CD8-positive, alpha-beta memory T cell (primary cell): ENCODE measurements at places on chromosomes 7 and 10. TPM values are rescaled to one million over a fixed set of nuclear protein-coding genes. Genes with fewer than 3 reads are reported as not detected.

SPDYE8 gene
- total RNA-seq: not detected

CPA5 gene
- total RNA-seq: 1.0 TPM

C10orf67 gene
- total RNA-seq: not detected

RASA4B gene
- 22.0 TPM for total RNA-seq

MMP21 gene
- not detected for total RNA-seq

SLC26A3 gene
- not detected for total RNA-seq

SPOCK2 gene
- 69.2 TPM for total RNA-seq

WNT2 gene
- not detected for total RNA-seq

NMT2 gene
- 16.1 TPM for total RNA-seq

PAOX gene
- 6.7 TPM for total RNA-seq

TMEM213 gene
- total RNA-seq: not detected

PDE6C gene
- not detected for total RNA-seq

SH2D4B gene
- 0.13 TPM for total RNA-seq

ABCB4 gene
- 0.44 TPM for total RNA-seq

NOS3 gene
- 9.9 TPM for total RNA-seq

- DNase-seq: no peak
Observed at GRCh38 chr7:50185208-50185607, 92.2 kb upstream of the ZPBP start.

- DNase-seq: no peak
Observed at GRCh38 chr10:48288661-48289060, 14.2 kb upstream of the FRMPD2 start.

DNA sequence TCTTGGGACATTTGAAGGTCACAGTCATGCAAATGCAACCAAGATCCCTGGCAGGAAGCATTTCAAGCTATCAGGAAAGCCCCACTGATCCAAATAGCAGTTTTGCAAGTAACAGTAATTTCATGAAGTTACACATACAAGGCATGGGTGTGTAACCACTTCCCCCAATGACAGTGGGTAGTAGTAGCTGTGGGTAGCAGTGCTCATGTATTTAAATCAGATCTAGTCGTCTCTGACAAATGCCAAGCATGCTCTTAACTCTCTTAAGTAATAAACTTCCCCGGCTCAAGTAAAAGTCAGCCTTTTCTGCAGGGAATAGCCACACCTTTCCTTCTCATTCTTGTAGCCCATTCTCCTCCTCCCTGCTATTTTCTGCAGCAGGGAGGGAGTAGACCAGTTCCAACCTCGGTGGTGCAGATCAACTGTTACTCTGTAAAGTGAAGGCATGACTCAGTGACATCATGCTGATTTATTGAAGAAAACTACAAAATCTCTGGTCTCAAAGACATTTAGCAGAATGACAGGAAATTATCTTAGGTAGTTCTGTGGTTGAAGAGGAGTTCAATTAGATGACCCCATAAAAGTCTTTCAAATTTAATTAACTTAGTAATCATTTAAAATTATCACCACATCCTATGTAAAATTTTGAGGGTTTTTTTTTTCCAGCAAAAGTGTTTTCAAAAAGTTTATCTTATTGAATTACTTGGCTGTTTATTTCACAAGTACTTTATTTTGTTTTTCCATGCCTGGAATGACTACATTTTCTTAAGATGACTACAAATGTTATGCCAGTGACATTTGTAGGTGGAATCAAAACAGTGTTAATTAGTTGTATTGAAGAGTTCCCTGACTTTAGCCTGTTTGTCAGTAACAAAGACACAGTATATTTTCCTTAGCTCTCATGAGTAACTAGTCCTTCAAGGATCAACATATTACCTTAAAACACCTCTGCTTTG is 568.3 kb downstream of the INHBA start:
- DNase-seq: no peak

- no peak for DNase-seq
Observed at GRCh38 chr10:72663971-72664370, 28.0 kb upstream of the MCU start.

- no peak for DNase-seq
Observed at GRCh38 chr7:104955276-104955675, 58.7 kb upstream of the KMT2E start.

DNA sequence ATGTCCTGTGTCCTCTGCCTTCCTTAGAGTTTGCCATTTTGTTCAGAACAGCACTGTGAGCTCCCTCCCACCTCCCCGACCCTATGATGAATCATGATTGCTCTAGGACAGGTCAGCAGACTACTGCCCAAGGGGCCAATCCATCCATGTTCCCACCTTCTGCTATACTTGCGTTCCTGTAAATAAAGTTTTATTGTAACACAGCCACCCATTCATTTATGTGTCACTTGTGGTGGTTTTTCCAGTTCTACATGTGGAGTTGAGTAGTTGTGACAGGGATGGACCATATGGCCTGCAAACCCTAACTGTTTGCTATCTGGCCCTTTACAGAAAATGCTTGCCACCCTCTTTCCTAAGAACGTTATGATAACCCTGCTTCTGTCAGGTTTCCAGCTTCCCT is 387.8 kb downstream of the SDK1 start:
- no peak for DNase-seq

DNA sequence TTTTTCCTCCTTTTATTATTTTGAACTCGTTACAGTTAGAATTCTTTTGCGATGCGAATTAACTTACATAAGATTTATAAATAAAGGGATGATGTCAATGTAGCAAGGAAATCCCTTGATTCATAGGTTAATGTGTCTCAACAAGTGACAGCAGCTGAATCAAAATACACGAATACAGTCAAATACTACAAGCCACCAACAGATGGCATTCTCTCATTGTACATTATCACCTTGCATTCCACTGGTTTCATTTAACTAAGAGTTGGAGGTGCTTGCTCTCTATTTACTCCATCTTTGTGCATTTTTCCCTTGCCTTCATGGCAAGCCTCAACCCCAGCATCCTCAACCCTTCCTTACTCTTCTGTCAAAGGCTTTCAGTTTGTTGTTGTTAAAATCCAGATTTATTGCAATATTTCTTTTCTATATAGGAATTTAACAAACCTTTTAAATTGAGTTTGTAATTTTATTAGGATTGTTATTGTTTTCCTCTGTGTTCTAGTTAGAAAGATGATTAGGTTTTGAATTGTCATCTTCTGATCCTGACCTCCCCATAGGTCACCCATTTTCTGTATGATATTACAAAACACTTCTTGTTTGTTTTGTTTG is 78.3 kb downstream of the SLC25A40 start:
- DNase-seq: peak; percentile 30

GRCh38 chr7:140397784-140398750 is at the start of gene SLC37A3:
TSS of gene SLC37A3 (minus strand) at chr7:140398530. CDS start at chr7:140382526, 16,004 bp downstream.
- DNase-seq: peak; percentile 88

DNA sequence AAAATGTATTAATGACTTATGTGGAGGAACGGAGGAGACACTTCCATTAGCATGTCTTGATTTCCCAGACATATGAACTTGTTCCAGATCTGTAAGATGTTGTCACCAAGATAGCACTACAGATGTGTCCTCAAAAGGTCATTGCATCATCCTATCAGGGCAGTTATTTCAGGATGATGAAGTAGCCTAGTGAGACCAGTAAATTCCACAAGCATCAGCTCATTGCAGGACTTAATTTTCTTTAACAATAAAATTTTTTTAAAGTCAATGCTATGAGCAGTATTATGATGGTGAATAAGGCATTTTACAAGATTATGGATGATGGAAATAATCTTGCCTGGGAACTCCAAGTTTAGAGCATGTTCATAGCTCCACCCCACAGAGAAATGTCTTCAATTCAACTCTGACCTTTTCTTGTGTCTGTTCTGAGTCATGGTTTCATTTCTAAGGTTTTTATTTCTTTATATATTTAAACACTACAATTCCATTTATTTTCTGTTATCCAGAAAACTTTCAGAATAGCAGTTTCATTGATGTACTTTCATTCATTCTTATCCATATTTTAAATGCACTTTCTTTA is 1203.3 kb upstream of the CELF2 start:
- no peak for DNase-seq

- no peak for DNase-seq
Observed at GRCh38 chr7:16369855-16370254, 51.5 kb downstream of the CRPPA start.

DNA sequence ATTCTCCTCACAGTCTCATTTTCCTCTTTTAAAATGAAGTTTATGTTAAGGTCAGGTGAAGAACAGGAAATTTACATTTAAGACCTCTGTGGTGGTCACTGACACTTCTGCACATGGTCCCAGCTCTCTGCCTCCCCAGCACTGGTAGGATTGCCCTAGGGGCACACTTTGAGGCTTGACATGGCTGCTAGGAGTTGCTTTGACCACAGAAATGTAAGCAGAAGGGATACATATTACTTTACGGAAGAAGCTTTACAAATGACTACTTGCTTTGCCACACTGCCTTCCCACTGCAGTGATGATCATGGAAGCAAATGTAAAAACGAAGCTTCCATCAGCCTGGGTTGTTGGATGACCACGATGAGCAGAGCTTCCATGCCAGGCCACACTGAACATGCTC is 53.1 kb upstream of the RSU1 start:
- no peak for DNase-seq

GRCh38 chr7:152329469-152329868 is 106.3 kb downstream of the KMT2C start:
- no peak for DNase-seq

DNA sequence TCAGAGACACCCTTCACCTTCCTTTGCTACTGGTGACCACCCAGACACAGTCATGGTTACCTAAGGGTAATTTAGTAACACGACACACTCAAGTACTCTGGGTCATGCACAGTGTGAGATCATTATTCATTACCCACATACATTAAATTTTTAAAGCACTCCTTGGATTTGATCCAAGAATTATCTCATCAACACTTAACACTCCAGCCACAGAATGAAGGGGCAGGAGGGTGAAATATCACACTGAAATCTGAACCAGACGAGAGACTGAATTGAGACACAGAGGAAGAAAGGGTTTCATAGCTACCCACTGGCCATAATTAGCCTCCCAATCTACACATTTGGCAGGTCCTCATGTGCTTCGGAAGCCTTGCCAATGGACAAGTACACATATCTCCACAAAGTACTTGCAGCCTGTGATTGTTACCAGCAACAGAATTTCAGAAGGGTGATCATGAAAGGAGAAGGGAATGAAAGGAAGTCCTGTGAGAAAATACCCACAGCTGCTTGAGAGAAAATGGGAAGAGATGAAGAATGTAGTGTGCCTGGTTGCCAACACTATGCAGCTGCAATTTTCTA is 189.3 kb downstream of the POLR1F start:
- no peak for DNase-seq

DNA sequence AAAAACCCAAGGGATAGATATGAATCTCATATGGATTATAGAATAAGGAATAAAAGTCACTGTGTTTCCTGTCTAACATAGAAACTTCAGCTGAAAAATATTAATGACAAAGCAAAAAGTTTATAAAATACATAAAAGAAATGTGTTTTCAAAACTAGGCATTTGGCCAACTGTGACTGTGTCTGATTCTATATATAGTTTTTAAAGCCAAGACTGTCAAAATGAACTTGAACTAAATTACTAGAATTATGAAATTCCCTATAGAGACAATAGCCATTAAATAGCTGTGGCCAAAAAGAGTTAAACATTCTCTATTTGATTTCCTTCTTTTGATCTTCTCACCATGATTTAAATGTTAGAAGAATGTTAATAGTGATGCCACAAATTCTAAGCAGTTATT is 311.2 kb upstream of the SEMA3D start:
- DNase-seq: no peak

- DNase-seq: no peak
Observed at GRCh38 chr10:124593431-124593985, 131.9 kb downstream of the LHPP start.

- no peak for DNase-seq
Observed at GRCh38 chr10:841535-841934, 90.0 kb downstream of the LARP4B start.

GRCh38 chr7:35707422-35707821 is 12.5 kb upstream of the HERPUD2 start:
- no peak for DNase-seq

- DNase-seq: no peak
Observed at GRCh38 chr10:63515002-63515763, 6.0 kb upstream of the REEP3 start.

DNA sequence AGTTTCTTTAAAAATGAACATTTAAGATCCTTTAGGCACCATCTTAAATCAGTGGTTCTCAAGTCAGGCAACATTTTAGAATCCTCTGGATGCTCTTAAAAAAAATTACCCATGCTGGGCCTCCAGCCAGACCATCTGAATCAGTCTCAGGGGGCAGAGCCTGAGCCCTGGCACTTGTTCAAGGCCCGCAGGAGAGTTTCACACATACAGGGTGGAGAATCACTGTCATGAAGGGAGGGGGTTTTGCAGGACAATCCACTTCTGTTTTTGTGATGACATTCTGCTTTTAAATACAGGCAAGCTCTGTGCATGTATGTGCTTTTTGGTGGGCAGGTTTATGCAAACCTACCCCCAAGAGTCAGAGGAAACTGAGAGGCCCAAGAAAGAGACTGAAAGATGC is 268.6 kb downstream of the SEC23IP start:
- no peak for DNase-seq

DNA sequence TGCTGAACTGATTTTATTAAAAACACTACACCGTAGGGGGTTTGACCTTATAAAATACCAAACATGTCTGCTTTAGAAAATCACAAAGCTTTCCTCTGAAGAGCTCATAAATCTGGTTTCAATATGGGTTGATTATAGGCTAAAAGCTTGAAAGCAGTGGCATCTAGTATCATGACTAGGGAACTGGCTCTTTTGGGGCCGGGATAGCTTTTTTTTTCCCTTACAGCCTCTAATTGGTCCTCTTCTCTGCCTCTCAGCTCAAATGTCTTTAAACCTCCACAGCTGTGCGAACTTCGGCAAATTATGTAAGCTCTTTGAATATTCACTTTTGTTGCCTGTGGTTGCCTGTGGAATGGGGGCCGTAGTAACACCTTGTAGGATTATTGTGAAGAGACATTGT is 8.4 kb downstream of the BAMBI start:
- no peak for DNase-seq

- DNase-seq: no peak
Observed at GRCh38 chr7:152663148-152663740, 12.7 kb downstream of the XRCC2 start.

DNA sequence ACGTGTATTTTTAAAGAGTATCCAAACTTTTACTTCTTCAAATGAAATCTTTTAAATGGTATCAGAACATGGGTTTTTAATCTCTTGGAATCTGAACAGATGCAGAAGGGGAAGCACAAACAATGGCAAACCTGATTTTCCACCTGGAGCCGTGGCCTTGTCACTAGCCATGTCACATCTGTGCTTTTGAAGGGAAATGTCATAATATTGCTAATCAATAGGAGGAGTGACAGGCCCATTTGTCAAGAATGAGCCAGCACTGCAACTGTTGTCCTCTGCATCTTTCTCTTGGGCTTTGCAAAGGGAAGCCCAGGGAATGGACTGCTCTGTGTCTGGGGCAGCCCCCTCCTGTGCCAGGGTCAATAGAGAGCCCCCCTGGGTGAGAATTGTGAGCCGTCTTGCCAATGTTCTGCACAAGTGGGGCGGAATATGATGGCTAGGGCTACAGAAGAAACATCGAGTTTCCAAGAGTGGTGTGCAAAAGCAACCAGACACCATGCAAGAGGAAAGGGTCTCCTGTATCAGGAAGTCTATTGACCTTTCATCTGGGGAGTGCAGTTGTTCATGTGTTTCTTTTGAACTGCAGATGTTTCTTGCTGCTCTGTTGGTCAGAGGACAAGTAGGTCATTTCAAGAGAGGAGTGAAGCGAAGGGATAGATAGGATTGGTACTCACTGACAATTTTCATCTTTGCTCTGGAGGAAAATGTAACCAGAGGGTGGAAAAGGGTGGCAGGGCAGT is 181.8 kb upstream of the NPVF start:
- no peak for DNase-seq
